ENCODE measurements at places on chromosomes 7 and 10.

DNA sequence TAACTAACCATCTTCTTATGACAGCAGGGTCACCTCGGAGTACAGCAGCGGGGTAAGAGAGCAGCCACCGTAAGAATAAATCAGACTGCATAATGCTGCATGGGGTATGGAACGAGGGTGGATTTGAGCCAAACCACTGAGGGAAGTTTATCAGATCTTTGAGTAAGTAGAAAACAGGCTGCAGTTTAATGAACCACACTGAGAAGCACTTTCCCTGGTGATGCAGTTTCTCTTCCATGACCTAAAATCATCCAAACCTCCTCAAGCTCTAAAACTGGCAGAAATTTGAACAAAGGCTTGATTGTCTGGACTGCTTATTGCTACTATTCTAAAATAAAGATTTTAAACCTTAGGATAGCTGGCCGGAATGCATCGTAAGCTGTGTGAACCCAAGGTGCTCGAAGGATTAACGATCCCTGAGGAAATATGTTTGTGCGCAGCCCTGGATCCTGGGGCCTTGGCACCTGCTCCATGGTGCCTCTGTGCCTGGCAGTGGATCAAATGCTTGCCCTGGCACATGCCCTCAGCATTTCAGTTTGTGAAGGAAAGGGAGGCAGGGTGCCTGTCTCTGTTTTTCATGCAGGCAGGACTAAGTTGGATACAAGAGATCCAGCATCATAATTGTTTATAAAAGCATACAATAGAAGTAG lies 322.7 kb downstream of the LHFPL3 start:
- DNase-seq: no peak

DNA sequence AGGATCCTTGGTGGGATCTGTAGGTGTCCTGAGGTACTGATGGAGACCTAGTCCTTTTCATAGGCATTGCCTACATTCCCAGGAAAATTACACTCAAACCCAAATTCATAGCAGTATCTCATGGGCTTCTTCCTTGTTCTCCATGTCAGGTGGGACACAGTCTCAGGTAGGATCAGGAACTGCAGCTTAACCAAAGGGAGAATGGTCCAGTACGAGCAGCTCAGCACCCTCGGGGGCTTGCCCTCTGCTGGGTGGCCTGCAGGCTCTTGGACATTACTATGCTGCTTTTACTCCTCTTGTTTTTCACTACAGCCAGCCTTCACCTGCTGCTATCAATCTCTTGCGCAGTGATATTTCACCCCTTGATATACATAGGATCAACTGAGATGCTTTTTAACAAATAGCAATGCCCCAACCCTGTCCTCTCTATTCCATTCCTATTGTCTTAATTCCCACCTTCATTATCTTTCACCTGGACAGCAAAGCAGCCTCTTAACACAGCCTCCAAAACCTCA lies 28.6 kb downstream of the PLA2G12B start:
- DNase-seq: no peak

DNA sequence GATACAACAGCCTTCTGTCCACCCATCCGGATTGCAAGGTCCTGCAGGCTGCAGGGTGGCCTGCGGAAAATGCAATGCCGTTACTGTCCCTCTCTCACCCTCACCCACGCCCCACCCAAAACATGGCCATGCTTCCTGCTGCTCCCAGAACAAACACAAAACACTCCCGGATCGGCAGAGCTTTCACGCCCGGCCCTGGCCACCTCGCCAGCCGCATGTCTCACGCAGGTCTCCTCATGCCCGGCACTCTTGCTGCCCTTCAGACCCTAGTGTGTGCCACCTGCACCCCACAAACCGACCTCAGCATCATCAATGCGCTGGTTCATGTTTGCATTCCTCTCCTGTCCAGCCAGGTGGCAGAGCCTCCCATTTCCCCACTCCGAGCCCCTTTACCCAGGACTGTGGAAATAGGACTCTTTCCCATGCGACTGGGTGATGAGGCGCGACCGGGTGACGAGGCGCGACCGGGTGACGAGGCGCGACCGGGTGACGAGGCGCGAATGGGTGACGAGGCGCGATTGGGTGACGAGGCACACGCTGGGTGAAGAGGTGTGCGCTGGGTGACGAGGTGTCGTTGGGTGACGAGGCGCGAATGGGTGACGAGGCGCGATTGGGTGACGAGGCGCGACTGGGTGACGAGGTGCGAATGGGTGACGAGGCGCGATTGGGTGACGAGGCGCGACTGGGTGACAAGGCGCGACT lies 8.9 kb upstream of the NOM1 start:
- DNase-seq: no peak

- DNase-seq: no peak
Observed at GRCh38 chr10:43077421-43078171, 727 bp downstream of the RET start.

All from activated naive CD4-positive, alpha-beta T cell treated with anti-CD3 and anti-CD28 coated beads, Interleukin-2, amount 50 U/mL, for 16 hours (primary cell).